ENCODE measurements at places on chromosomes 12 and 14.

DNA sequence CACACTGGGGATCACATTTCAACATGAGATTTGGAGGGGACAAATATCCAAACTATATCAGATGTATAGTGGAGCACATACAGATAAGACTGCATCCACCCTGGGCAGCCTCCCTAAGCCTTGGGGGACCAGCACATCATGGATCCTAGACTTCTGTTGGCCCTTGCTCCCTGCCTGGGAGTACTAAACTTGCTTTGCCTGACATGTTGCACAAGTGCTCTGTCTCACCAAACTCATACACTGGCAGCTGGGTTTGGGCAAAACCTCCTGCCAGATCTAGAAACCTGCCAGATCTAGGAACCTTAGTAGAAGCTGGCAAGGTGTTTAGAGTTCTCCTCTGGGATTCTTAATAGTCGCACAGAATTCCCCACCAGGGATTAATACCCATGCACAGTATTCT is 18.4 kb upstream of the DHRS4 start:
- no peak for DNase-seq

- DNase-seq: no peak
These were observed 99.4 kb upstream of the PLEKHA5 start for GRCh38 chr12:19030180-19030579.

- no peak for DNase-seq
These were observed 47.0 kb downstream of the IFT81 start for GRCh38 chr12:110171186-110171538.

GRCh38 chr12:91575630-91576029 is 393.0 kb upstream of the DCN start:
- no peak for DNase-seq

GRCh38 chr12:50261654-50262053 is 21.7 kb downstream of the LIMA1 start:
- DNase-seq: no peak

- no peak for DNase-seq
These were observed 13.9 kb upstream of the DNAH10 start for GRCh38 chr12:123748161-123748560.

DNA sequence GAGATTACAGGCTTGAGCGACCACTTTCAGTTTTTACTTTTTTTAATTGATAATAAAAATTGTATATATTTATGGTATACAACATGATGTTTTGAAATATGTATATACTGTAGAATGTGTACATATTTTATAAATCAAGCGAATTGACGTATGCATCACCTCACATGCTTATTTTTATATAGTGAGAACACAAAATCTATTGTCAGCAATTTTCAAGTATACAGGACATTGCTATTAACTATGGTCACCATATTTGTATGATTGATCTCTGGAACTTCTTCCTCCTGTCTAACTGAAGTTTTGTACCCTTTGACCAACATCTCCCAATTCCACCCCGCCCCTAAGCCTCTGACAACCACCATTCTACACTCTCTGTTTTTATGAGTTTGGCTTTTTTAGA is 56.3 kb upstream of the KICS2 start:
- no peak for DNase-seq

- no peak for DNase-seq
These were observed 93.9 kb downstream of the PLBD1 start for GRCh38 chr12:14473707-14474287.

DNA sequence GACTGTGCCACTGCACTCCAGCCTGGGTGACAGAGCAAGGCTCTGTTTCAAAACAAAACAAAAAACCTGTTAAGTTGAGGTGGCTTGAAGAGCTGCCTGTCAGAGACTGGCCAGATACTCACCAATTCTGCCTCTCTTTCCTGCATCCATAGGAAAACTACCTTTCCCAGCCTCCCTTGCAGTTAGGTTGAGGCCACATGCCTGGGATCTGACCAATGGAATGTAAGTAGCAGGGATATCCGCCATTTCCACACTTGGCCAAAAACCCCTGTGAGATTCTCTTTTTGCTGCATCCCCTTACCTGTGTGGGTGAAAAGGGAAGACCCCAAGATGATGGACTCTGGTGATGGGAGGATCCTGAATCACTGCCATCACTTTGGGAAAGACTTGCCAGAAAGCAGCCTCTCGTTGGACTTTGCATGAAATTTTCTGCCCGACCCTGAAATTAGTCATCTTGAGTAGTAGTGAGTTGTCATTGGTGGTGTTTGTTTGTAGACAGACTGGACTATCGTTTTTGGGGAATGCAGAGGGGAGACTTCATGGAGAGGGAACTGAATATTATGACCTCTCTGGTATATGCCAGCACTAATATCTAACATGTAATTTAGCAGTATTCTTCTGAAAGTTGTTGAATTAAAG is 14.0 kb downstream of the GPR68 start:
- DNase-seq: no peak

GRCh38 chr12:119383206-119383605 is 48.7 kb downstream of the CCDC60 start:
- no peak for DNase-seq

- DNase-seq: no peak
These were observed 29.7 kb downstream of the ESRRB start for GRCh38 chr14:76405627-76406026.

Data from CD4-positive, alpha-beta T cell treated with Interleukin-6 at 100 ng/mL for 8 hours (primary cell).